ENCODE measurements at places on chromosomes 7 and 10.

DNA sequence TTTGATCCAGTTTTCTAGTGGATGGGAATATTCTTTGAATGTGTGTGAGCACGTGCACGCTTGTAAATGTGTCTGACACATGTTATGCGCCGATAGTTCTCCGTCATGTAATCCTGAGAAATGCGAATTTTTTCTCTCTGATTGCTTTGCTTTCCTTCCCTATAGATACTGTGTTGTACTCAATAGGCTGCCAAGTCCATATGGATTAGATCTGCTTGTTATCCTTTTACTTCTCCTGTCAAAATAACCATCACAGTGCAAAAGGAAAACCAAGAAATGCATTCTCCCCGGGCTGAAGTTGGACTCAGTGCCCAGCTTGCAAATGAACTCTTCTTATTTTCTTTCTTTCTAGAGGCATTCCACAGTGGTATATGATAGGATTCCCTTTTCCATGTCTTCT is 131.9 kb downstream of the KIAA1217 start:
- no peak for DNase-seq

DNA sequence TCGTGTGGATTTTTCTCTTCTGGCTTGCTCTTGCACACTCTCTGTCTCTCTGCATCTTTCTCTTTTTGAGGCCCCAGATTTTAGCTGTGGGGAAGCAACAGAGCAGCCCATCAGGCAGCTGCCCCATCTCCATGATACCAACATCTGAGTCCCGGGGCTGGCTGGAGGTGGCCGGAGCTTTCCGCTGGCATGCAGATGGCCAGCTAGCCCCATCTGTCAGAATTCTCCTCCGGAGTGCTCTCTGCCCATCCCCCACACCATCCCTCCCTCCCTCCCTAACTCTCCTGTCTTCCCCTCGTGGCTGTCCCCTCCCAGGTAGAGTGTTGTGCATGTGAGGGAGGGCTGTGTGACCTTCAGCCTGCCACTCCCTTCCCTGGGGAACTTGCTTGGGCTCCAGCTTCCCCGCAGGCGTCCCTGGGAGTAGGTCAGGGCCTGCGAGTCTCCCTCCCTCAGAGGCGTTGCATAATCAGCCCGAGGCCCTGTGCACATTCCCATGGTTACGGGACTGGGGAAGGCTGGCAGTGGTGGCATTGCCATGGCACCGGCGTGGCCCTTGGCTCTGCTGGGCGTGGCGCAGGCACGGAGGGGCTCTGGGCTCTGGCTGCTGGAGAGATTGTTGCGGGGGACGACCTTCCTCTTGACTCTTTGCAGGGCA is 24.7 kb downstream of the GHRHR start:
- DNase-seq = no peak

DNA sequence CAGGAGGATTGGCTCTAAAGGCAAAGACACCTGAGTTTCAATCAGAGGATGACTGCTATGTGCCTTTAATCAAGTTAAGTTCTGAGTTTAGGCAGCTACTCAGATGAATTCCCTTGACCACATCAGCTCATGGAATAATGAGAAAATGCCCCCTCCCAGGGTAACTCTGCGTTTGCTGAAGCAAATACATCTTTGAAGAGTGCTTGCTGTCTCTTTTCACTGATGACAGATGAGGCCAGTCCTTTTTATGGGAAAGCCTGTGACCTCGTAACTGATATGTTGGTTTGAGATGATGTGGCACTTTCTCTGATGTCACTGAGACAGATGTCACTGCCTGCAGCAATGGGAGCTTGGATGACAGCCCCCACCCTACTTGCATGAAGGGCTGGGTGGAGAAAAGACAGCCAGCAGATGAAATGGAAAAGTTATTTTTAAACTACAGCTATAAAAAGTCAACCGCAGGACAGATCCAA is 43.7 kb upstream of the DGKI start:
- DNase-seq = no peak

- no peak for DNase-seq
These were observed 177.4 kb downstream of the CDCA7L start for GRCh38 chr7:21768279-21768678.

DNA sequence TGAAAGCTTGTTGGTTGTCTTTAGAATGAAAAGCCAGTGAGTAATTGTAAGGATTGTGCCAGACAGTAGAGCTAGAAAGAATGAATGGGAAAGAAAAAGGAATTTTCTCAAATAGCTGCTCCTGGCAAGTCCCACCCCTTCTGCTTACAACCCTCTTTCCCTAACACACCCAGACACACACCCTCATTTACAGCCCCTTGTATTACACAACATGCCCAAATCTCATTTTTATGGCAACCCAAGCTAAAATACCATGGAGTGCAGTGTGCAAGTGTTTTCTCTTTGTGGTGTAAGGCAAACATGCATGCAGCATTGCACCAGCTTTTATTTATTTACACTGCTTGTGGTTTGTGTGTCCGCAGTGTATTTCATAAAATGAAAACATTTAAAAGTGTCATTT is 1.5 kb downstream of the PRKAR2B start:
- DNase-seq = no peak

DNA sequence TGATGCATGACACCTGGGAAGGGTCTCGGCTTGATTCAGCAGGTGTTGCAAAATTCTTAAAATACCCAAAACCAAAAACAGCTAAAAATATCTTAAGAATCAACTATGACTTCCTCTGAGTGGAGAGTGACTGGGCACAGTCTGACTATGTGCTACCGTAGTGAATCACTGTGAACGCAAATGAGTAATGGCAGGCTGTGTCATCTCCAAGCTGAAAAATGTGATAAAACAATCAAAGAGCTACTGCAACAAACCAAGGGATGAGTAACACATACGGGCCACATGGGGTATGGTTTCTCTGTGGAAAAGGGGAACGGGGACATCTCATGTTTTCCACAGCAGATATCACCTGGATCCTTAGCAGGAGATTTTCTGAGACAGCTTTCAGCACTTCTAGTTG is 127.5 kb downstream of the ABCA13 start:
- no peak for DNase-seq

- DNase-seq = no peak
These were observed 27.6 kb upstream of the ZNF32 start for GRCh38 chr10:43676331-43676730.

All from esophagus squamous epithelium (tissue), 5 donors.